D721Med (cell line): ENCODE measurements at places on chromosomes 4 and X.
A peak's percentile ranks its signal among the peaks of the same experiment; 100 is the strongest.

- no peak for DNase-seq
Observed at GRCh38 chrX:15319075-15319474, 3.6 kb upstream of the ASB11 start.

- no peak for DNase-seq
Observed at GRCh38 chr4:140807491-140808252, 51.5 kb upstream of the TBC1D9 start.

GRCh38 chr4:76278583-76278982, 27.1 kb downstream of the FAM47E start:
- DNase-seq, result no peak

DNA sequence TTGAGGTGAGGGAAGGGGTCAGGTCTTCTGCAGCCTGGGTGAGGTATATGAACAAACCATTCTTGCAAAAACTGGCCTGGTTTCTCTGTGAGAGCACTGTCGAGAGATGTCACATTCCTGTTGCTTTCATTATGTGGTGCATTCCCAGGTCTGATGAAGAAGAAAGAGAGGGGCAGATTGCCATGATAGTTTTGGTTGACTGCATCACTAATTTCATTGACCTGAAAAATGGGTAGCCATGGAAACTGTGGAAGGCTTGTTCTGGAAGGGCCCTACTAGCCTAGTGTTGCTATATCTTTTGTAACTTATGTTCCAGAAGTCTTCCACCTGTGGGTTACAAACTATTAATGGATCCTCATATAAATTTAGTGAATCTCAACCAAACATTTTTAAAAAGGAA, 32.9 kb upstream of the CYBB start:
- no peak for DNase-seq

DNA sequence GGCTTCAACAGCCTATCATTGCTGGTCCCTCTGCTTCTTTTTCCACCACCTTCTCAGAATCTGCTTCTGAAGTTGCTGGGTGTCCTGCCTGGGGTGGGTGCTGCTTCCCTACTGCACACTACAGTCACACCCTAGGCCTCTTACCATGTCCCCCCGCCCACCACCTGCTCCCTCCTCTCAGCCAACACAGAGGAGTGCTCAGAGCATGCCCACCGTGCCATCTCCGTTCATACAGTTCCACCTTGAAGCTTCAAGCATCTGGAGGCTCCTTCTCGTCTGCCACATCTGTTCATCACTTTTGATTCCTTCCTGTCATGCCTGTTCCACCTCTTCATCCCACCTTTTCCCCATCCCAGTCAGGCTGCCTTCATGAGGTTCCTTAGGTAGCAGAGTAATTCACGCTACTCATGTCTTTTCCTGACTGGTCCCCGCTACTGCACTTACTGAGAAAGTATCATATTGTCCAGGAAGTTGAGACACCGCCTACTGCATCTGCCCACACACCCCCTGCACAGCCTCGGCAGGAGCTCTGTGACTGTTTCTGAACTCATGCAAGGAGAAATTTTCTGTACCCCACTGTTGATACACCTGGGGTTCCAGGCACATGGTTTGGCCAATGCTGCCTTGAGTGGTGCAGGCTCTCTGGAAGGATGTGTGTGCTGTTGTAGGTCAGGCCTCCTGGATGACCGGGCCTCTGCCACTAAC, 39.5 kb downstream of the HADH start:
- no peak for DNase-seq

- DNase-seq, result no peak
Observed at GRCh38 chr4:1547131-1547855, 136.8 kb downstream of the FAM53A start.

GRCh38 chr4:86482306-86483172, 111.6 kb upstream of the PTPN13 start:
- DNase-seq, result no peak

- DNase-seq, result no peak
Observed at GRCh38 chr4:5996641-5997040, 21.6 kb downstream of the C4orf50 start.

- DNase-seq, result no peak
Observed at GRCh38 chr4:16116493-16116990, 32.7 kb upstream of the PROM1 start.

DNA sequence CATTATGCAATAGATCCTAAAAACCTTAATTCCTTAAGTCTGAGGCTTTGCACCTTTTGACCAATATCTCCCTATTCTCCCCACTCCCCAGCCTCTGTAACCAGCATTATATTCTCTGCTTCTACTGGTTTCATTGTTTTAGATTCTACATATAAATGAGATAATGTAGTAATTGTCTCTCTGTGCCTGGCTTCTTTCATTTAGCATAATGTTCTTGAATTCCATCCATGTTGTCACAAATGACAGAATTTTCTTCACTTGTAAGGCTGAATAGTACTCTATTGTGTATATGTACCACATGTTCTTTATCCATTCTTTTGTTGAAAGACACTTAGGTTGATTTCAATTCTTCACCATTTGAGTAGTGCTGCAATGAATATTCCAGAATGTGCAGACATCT, 66.0 kb downstream of the MAGEC1 start:
- DNase-seq, result no peak

- DNase-seq, result no peak
Observed at GRCh38 chrX:106973433-106974149, 26.4 kb downstream of the MORC4 start.

GRCh38 chrX:14352511-14352910, 176.8 kb upstream of the GLRA2 start:
- no peak for DNase-seq

DNA sequence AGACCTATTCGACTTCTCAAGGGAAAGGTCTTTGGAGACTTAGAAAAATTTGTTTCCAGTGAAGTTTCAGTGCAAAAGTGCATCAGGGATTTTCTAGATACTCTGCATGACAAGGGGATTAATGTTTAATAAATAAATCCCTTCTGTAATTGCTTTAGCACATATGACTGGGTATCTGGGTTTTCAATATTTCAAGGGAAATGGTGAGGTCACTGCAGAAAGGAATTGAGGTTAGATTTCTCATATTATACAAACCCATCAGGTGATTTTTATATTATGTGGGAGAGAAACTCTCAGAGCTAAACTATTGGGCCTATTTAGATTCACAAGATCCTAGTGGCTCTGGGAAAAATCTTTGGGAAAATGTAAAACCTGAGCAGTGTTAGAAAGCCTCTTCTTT, 48.3 kb upstream of the SLC4A4 start:
- DNase-seq, result no peak

DNA sequence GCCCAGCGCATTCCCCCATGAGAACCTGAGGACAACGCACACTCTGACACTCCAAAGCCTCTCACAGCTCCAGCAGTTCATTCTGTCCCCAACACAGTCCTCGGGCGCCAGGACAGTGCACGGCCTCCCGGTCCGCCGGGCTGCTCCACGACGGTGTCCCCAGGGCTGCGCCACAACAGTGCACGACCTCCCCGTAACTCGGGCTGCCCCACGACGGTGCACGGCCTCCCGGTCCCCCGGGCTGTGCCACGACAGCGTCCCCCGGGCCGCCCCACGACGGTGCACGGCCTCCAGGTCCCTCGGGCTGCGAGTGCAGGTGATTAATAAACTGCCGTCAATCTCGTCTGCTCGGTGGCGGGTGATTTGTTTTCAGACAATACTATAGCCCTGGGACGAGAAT, 585.1 kb upstream of the FRG1 start:
- DNase-seq, result no peak

GRCh38 chr4:57116245-57116644, 6.1 kb upstream of the IGFBP7 start:
- no peak for DNase-seq

DNA sequence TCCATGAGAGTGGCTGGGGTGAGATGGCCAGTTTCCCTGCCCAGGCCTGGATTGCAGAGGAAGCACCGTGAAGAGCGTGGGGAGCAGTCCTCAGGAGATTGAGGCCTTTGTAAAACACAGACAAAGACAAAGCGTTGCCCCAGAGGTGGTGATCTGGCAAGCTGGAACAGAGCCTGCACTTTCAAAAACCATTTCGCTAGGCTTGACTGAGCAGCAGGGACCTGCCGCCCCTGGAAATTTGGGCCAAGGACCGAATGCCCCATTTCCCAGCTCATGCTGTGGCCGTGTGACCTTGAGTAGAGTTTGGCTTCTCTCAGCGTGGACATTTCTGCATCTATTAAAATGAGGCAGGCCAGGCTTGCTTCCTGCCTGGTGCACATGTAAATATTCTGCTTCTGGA, 381.4 kb downstream of the BCOR start:
- DNase-seq, result no peak

DNA sequence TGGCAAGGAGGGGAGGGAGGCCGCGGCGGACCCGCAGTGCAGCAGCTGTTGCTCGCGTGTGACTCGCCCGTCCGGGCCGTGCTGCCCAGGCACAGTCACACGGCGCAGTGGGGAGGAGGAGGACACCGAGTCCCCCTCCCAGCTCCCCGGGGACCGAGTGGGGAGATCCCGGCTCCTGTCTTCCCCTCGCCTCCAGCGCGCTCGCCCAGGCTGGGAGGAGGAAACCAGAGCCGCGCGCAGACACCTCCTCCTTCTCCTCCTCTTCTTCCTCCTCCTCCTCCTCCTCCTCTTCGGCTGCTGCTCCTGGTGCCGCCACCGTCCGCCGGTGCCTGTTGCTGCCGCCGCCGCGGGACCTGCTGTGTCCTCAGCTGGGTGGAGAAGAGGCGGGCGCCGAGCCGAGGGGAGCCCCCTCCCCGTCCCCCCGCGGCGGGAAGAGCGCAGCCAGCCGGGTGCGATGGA, at the start of gene TBC1D1:
Gene TBC1D1, plus strand, starts transcription at position 284 of the 459 bp plus-strand sequence. CDS start 11,012 bp downstream, outside the sequence.
- DNase-seq, result no peak

DNA sequence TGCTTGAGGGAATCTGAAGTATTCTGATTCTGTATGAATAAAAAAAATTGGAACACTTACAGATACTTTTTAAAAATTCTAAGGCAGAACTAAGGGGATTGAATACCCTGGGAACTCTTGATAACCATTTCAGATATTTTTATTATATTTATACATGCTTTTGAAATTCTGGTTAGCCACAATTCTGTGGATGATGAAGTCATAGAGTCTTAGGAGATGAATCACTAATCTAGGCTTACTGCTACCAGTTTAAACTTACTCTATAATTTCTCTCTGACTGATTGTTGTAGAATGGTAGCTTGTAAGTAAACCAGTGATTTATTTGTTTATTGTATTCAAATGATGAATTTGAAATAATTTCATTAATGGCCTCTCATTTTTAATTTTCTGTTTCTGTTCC, 11.4 kb upstream of the SLAIN2 start:
- DNase-seq, result no peak

DNA sequence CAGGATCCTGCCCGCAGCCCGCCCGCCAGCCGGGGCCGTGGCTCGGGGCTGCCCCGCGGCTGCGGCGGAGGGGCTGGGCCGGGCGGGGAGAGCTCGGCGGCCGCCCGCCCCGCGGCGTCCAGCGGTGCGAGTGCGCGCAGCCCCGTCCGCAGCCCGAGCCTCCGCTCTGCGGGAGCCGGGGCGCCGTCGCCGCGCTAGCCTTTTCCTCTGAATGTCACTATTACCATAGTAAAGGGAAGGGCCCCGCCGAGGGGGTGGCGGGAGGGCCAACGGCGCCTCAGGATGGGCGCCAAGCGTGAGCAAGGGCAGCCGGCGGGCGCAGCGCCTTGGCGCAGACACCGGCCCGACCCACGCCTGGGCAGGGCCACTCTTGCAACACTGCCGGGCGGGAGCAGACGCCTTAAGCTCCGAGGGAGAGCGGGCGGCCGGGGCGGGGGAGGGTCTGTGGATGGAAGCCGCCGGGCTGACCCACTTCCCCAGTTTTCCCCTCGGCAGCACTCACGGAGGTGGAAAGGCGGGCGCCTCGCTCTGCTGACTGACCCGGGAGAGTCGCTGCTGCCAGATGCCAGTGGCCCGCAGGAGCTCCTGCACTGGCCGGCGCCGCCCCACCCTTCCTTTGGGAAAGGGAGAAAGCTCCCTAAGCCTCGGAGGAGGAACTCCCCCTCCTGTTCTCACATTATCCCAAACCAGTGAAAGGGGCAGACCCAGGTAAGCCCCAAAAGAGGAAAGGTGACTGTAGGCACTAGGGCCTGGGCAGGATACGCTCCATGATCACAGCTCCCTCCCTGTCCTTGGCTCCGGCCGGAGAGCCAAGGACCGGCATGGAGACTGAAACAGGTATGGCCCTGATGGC, 329.4 kb downstream of the HNRNPD start:
- DNase-seq, result peak; percentile 21

- DNase-seq, result no peak
Observed at GRCh38 chr4:176981074-176981473, 188.4 kb upstream of the VEGFC start.

GRCh38 chr4:186570193-186570996, 15.0 kb upstream of the MTNR1A start:
- no peak for DNase-seq

DNA sequence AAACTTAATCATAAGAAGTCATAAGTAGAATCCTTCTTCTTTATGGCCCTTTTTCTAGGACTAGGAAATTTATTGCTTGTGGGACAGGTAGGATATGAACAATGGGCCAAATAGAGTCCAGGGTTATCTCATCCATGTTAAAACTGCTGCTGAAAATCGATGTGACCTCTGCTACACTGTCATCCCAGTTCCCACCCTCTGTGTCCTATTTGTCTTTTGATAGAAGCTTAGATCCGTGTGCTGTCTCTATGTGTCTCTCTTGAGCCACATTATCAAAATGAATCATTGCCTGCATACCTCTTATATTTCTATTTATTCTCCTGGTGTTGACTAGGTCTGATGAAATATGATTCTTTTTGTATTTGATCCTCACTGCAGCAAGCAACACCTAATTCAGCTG, 661.4 kb downstream of the DACH2 start:
- no peak for DNase-seq

GRCh38 chrX:344371-344901, 25.8 kb upstream of the GTPBP6 start:
- DNase-seq, result no peak

- DNase-seq, result no peak
Observed at GRCh38 chr4:113979148-113979904, at the start of gene ARSJ. TSS of gene ARSJ (minus strand) at chr4:113979647. CDS start at chr4:113978834, 813 bp downstream.

DNA sequence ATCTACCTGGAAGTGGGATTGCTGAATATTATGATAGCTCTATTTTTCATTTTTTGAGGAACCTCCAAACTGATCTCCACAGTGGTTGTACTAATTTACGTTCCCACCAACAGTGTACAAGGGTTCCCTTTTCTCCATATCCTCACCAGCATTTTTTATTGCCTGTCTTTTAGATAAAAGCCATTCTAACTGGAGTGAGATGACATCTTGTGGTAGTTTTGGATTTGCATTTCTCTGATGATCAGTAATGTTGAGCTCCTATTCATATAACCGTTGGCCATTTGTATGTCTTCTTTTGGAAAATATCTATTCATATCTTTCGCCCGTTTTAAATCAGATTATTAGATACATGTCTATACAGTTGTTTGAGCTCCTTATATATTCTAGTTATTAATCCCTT, 101.8 kb downstream of the RASGEF1B start:
- no peak for DNase-seq

DNA sequence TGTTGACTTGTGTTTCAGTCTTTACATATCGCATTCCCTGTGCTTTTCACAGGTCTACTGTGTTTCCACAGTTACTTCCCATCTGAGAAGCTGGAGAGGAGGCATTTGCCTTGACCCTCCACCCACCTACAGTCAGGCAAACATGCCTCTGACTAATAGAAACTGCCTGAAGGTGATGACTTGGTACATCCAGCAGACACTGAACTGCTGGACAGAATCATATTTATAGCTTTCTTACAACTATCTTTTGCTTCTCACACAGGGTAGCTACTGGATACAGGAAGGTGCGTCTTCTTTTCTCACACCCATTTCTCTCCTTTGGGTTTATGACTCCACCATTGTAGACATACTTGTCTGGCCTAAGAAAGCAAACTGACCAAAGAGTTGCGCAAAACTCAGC, 58.0 kb downstream of the VGLL1 start:
- DNase-seq, result no peak

GRCh38 chrX:19566359-19567222, 51.3 kb upstream of the MAP3K15 start:
- DNase-seq, result no peak
